ENCODE measurements at places on chromosomes 12 and 14.

- DNase-seq = no peak
Measured at GRCh38 chr12:76669981-76670380, 93.9 kb upstream of the ZDHHC17 start.

- DNase-seq = no peak
Measured at GRCh38 chr12:49131894-49132461, 783 bp upstream of the TUBA1B start.

DNA sequence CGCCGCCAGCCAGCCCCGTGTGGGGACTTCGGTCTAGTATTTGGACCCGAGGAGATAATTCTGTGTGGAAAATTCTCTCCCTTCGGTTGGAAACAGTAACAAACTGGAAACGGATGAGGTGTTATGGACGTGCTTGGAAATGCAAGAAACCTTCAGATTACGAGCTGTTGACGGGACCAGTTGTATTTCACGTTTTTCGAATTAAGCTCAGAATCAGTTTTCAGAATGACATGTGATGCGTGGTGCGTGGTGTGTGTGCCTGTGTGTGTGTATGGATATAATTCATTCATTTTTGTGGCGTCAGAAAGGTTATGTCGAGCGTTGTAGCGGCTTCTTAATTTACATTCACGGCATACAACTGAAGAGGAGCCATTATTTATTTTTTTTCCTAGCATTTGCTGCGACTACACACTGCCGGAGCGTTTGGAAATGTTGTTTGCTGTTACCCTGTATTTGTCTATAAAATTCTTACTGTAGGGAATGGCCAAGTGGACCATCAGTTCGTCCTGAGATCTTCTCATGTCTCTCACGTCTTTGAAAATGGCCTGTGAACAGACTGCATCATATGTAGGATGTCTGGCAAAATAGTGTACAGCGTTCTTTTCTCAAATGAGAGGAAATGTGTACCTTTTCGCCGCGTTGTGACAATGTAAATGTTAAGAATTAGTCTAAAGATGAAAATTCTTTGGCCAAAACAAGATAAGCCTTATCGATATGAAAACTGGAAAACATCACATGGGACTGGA lies 1.3 kb downstream of the TRAF3 start:
- DNase-seq = no peak

DNA sequence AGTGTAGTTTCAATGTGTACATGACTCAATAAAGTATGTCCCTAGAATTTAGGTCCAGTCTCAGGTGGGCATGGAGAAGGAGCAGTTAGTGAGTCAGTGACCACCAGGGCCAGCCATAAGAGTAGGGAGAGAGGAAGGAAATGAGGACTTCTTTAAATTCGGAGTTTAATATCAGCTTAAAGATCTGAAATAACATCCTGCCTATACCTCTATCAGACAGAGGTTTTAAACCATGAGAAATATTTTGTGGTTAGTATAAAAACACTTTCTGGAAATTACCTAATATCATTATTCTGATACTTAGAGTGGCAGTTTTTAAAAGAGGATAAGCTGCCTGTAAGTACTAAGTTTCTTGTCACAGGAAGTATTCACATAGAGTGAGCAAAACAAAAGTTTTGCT lies 61.7 kb upstream of the ST8SIA1 start:
- no peak for DNase-seq

DNA sequence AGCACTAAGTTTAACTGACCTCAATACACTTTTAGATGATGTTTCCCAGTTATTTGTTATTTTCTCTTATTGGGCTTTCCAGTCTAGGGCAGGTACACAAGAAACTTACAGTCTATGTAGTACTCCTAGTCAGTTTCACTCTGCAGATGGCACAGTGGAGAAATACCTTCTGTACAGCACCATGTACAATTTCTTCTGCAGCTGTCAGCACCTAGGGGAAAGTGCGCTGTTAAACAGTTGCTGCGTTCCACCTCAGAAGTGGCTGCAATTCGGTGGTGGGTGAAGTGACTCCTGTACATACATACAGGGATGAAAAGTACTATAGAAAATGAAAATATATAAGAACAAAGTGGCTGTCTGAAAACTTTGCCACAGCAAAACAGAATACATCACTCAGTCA lies 48.3 kb downstream of the NOVA1 start:
- no peak for DNase-seq

DNA sequence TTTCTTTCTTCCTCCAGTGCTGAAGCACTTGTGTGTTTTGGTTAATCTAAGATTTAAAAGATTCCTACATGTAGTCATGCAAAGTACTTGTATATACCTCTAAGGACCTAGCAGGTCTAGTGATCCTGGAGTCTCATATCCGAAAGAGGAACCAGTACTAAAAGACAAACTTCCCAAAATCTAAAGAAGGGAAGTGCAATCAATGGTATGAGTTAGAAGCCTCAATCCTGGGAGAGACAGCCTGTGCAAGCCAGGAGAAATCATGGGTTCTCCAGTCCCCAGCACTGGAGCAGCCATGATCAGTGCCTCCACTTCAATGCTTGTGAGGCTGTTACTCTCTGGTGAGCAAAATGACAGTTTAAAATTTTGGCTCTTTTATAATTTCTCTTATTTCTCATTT lies 277.4 kb downstream of the DAD1 start:
- no peak for DNase-seq

DNA sequence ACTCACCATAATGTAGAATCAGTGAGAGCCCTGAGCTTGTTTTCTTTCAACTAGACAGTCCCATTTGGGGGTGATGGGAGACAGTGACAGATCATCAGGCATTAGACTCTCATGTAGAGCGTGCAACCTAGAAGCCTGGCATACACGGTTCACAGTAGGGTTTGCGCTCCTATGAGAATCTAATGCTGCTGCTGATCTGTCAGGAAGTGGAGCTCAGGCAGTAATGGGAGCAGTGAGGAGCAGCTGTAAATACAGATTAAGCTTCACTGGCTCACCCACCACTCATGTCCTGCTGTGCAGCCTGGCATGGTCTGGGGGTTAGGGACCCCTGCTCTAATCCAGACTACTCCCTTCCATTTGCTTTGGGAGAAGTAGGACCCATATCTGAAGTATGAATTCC lies 55.6 kb downstream of the FNTB start:
- no peak for DNase-seq

GRCh38 chr14:103125098-103126070 lies 2.1 kb downstream of the TNFAIP2 start:
- DNase-seq = no peak

- no peak for DNase-seq
Measured at GRCh38 chr12:53975064-53975471, 314 bp upstream of the HOTAIR start.

DNA sequence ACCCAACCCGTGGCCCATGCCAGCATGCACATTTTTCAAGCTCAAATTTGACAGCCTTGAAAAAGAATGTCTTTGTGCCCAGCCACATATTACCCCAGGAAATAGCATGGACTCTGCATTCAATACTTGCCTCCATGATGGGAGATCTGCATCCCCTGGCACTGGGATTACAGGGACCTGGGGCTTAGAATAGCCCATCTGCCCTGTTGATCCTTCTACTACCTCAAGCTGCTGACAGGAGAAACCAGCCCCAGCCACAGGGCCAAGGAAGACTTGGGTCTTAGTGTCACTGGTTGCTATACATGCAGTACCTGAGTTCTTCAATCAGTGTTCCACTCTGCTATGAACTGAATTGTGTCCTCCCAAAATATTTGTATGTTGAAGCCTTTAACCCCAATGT lies 85.3 kb downstream of the LRRC74A start:
- no peak for DNase-seq

DNA sequence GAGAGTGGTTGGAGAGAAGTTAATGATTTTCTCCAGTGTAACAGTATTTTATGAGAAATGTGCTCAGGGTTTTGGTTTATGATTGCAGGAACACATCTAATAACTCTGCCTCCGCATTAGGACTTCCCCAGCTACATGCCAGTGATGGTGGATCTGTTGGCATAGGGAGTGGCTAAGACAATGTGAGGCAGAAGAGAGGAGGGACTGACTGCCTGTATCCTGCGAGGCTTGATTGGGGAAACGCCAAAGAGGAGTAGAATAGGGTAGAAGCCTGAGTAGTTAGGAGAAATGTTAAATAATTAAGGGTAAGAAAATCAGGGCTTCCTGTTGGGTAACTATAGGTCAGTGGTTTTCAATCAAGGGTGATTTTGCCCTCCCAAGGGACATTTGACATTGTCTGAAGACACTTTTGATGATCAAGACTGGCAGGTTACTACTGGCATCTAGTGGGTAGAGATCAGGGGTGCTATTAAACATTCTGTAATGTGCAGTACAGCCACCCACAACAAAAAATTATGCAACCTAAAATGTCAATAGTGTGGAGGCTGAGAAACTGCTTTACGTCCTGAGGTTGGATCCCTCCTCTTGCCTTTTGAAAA lies 12.8 kb downstream of the TDG start:
- DNase-seq = no peak

DNA sequence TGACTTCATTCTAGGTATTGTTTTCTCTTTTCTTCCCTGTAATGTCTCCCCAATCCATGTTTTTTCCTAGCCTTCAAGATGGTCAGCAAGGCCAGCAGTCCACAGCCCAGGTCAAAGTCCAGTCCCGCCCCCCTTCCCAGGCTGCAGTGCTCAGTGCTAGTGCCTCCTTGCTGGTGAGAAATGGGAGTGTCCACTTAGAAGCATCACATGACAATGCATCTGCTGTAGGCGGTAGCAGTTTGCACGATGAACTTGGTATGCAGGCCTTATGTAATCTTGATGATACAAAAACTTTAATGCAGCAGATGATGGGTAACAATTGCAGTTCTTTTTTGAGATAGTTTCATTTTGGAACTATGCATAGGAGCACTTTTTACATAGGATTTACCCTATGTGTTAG lies 88.4 kb downstream of the PCNX1 start:
- DNase-seq = no peak

- DNase-seq = no peak
Measured at GRCh38 chr12:53777936-53778644, 26.3 kb upstream of the CISTR start.

DNA sequence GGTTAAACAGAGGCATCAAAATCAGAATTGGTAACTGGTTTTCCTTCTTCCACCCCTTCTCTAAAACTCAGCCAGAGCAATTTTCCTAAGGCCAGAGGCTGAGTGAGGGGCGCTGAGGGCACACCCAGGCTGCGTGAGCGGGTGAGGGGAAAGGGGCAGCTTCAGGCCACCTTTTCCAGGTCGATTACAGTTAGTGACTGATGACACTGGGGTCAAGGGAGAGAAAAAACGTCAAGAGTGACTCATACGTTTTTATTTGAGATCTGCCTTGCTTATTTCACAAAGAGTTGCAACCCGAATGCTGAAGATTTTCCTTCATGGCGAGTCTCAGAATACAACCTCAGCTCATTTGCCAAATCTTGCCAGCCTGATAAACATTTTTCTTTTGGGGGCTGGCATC lies 46.7 kb upstream of the EVL start:
- DNase-seq = no peak

All from GOT3 (cell line).